ENCODE measurements at places on chromosomes 3 and 15. TPM values are rescaled to one million over a fixed set of nuclear protein-coding genes. Genes with fewer than 3 reads are reported as not detected.

DNA sequence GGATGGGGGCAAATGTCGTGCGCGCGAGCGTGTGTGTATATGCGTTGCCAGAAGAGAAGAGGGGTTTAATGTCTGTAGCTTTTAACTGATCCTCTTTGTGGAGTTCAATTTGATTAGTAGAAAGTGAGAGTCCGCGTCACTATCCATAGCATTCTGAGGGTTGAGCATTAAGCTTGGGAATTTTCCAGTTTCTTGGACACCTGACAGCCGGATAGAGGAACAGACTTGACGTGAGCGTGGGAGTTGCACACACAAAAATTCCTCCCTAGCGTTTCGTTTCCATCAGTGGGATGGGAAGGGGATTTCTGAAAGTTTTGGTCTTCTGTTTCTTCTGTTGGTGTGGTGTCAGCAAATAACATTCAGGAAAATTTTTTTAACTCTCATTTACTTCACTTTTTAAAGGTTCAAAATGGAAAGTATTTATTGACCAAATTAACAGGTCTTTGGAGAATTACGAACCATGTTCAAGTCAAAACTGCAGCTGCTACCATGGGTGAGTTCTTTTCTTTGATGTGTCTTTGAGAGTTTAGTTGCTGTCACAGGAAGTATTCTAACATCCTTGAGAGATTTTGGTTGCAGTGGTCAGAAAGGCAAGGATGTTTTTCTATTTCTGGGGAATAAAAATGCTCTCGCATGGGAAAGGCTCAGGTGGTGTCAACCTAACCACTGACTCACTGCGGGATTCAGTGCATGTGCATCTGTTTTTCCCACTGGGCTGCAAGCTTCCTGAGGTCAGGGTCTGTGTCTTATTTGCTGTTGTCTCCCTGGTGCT is 841 bp downstream of the POGLUT1 start:
- no peak for DNase-seq

DNA sequence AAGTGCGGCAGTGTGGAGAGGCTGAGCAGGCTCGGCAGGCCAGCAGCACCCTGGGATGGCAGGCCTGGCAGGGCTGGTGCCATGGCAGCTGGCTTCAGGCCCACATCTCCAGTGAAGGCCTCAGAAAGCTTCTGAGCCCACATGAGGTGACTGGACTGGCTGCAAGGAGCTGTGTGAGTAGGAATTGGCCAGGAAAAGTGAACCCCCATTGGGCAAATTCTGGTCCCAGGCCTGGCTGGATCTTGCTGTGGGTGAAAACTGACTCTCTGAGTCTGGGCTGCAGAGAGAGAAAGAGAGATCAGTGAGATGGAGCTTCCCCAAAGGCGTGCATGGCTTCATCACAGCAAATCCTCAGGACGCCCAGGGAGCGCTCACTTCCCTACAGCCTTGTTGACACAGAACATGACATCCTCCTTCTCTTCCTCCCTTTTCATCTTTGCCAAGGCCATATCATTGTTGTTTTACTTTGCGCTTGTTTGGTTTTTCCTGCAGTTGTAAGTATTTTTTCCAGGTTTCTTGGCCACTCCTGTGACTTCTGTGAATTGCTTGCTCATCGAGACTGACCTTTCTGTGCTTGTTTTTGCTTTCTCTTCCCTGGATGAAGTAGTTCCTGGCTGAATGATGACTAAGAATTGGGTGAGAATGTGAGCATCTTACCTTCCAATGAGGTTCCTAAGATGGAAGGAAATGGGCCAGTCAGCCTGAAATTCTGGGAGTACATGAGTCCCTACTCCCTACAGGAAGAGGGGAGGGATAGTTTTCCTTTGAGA is 299.1 kb downstream of the TLE3 start:
- DNase-seq = no peak

GRCh38 chr15:50452927-50453326 is 28.7 kb downstream of the USP8 start:
- DNase-seq = no peak

GRCh38 chr15:101773496-101774100 is 29.7 kb upstream of the OR4F6 start:
- DNase-seq = no peak

DNA sequence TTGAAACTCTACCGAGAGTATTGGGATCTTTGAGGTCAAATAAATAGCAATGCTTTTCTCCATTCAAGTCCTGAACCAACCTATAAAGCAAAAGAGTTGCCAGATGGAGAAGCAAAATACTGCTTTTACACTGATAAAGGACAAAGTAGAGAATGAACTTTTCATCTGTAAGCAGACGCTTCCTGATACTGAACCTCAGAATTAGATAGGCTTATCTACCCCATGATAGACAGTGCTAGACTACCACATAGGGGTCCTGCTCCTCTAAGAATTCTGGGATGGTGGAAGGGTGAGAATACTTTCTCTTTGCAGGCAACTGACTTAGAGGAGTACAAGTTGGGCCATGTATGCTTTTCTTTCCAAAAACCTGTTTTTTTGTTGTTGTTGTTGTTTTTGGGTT is 9.5 kb downstream of the SAXO2 start:
- DNase-seq = no peak

SLC28A1 gene
- total RNA-seq = not detected

DNA sequence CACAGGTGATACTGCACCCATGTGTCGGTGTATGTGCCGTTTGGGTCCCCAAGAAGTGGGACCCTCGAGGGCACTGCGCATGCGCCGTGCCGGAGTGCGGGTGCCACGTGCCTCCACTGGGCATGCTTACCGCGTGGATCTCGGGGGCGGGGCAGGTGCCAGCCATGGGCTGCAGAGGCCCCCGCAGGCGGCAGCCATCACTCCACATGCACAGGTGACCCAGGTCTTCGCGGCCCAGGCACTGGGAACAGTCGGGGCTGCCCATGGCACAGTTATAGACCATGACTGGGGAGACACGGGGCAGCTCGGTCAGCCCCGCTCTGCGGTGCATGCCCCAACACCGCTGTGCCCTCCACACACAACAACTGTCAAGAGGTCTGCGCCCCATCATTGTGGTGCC is 31.2 kb downstream of the H1-8 start:
- DNase-seq = no peak

NR2E3 gene
- 2.1 TPM for total RNA-seq

CGNL1 gene
- 65.6 TPM for total RNA-seq

DNA sequence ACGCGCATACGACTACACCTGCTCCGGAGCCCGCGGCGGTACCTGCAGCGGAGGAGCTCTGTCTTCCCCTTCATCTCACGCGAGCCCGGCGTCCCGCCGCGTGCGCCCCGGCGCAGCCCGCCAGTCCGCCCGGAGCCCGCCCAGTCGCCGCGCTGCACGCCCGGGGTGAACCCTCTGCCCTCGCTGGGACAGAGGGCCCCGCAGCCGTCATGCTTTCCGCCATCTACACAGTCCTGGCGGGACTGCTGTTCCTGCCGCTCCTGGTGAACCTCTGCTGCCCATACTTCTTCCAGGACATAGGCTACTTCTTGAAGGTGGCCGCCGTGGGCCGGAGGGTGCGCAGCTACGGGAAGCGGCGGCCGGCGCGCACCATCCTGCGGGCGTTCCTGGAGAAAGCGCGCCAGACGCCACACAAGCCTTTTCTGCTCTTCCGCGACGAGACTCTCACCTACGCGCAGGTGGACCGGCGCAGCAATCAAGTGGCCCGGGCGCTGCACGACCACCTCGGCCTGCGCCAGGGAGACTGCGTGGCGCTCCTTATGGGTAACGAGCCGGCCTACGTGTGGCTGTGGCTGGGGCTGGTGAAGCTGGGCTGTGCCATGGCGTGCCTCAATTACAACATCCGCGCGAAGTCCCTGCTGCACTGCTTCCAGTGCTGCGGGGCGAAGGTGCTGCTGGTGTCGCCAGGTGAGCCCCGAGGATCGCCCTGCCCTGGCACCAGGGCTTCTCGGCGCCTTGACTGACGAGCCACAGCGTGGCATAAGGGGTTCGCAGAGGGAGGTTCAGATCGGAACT is 420 bp downstream of the SLC27A2 start:
- peak; percentile 17 for DNase-seq

DNA sequence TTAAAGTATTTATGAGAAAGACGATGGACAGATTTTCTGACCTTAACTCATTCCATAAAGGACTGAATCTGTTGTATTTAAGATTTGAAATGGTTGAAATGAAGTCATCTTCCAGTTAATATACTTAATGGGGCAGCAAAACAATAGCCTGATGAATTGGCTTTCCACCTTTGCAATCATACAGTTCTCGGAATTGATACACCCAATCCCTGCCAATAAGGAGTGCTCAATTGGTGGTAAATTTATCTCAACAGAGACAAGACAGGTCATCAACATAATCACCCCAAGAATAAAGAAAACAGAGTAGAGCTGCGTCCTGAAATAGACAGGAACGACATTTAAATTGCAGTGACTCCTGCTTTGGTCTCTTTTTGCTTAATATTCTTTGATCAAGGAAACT is 11.2 kb downstream of the ANXA2 start:
- DNase-seq = no peak

- no peak for DNase-seq
Observed at GRCh38 chr3:61446341-61446740, 115.0 kb upstream of the PTPRG start.

- DNase-seq = no peak
Observed at GRCh38 chr3:133895208-133896001, at the start of gene RAB6B. RAB6B (minus strand) TSS chr3:133895882; CDS start chr3:133895466, 416 bp downstream.

DNA sequence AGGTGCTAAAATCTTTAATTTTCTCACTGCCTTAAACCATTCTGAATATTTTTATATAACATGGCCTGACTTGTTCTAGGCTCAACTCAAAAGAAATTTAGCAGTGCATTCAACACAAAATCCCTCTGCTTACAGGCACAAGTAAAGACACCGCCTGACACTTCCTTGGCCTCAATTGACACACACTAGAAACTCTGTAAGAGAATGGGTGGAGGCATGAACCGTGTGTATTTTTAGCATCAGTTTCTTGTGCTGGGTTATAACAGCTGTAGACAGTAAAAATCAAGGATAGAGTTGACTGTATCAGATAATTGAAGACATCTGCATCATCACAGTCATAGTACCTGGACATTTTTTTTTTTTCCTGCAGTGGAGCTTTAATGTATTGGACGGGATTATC is 54.3 kb downstream of the SLC9A9 start:
- no peak for DNase-seq

DNA sequence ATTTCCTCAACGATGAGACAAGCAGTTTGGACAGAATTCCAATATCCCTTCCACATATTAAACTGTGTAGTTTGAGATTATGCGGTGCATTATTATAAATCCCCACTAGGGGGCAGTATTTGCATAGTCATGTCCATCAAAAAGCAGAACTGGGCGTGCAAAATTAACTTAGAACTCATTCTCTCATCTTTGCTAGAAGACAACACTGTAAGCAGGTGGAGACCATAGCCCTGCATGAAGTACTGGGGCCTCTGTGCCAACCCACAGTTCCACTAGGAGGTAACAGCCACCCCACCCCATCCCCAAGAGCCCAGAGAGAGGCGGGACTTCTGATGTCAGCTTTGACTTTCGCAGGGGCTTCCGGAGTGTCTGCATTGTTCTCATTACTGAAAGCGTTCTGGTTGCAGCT is 106.6 kb upstream of the TMC3 start:
- peak; percentile 56 for DNase-seq

CIDEC gene
- total RNA-seq = not detected

DNA sequence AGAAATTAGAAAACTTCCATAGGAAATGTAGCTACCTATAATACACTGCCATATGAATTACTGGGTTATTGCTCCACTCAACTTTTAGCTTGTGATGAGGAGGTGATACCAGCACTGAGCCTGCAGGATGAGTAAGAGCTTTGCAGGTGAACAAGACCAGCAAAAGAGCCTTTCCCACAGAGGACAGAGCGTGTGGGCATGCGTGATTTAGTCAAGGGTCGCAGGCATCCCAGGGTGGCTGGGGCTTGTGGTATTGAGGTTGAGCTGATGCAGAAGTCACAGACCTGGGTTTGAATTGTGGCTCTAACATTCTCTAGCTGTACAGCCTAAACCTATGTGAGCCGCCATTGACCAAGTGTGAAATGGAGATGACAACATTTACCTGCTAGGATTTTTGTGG is 5.6 kb downstream of the NRROS start:
- DNase-seq = no peak

GRCh38 chr3:112687211-112687610 is 46.3 kb upstream of the CCDC80 start:
- no peak for DNase-seq

MB21D2 gene
- 1.8 TPM for total RNA-seq

- no peak for DNase-seq
Observed at GRCh38 chr3:102017784-102018183, 168.5 kb downstream of the NFKBIZ start.

DNA sequence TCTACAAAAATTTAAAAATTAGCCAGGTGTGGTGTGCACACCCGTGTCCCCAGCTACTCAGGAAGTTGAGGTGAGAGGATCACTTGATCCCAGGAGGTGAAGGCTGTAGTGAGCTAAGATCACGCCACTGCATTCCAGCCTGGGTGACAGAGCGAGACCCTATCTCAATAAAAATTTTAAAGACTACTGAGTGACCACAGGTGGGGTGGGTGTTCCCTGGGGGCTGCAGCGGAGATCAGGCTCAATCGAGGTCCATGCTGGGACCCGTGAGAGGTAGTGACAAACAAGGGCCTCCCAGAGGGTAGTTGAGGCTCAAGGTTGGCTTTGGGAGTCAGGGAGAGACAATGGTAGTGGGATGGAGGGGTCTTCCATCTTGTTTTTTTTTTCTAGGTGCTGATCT is 38.9 kb upstream of the LIMD1 start:
- no peak for DNase-seq

TMF1 gene
- total RNA-seq = 29.1 TPM

DNA sequence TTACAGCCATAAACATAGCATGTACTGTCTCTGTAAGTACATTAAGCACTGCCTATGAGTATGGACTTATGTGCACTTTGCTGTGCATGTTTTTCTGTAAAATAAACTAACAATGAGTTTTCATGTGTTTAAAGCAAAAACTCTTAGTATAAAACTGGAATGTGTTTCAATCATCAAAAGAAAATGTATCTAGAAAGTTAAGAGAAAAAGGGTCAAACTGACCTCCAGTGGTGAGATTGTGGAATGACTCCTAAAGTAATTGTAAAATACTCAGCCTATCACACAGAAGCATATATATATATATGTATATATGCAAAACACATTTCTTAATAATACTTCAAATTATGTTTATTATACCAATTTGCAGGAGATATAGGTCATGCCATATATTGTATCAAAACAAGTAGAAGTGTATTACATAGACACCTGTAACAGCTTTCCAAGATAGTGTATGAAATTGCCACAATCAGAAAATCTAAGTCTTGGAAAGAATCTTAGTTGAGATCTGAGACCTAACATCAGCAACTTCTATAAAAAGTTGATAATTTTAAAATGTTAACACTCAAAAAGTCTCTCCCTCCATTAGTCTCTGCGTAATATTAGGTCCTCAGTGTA is 199.6 kb downstream of the FMN1 start:
- no peak for DNase-seq

- DNase-seq = no peak
Observed at GRCh38 chr3:25897019-25897418, 107.1 kb downstream of the OXSM start.

- no peak for DNase-seq
Observed at GRCh38 chr3:166211451-166211850, 374.2 kb upstream of the BCHE start.

OR5K2 gene
- not detected for total RNA-seq

- DNase-seq = no peak
Observed at GRCh38 chr3:45915518-45916231, 27.6 kb upstream of the CXCR6 start.

GRCh38 chr3:55339819-55340218 is 147.3 kb downstream of the WNT5A start:
- DNase-seq = no peak

GRCh38 chr15:83290236-83290635 is 5.8 kb upstream of the BNC1 start:
- DNase-seq = no peak

Data from prostate gland (tissue), 2 donors.